Activated naive CD4-positive, alpha-beta T cell (primary cell): ENCODE measurements at places on chromosomes 13 and 19.

DNA sequence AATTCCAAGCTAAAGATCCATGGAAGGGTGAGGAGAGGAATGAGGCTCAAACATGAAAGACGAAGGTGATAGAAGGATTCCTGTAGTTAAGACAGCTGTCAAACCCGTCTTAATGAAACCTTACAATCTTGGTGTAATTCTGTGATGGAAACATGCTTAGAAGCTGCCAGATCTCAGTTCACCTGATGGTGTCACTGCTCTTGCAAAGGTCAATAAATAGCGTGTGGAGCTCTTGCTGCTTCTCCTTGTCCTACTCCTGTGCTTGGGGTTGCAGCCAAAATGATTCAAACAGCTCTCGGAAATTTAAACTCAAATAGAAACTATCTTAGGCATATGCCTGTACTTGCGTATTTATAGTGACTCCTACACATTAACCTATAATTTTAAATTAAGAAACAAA lies 1705.0 kb downstream of the OLFM4 start:
- DNase-seq: no peak

- no peak for DNase-seq
These were observed 6.7 kb upstream of the RANBP3 start for GRCh38 chr19:5984600-5984999.

DNA sequence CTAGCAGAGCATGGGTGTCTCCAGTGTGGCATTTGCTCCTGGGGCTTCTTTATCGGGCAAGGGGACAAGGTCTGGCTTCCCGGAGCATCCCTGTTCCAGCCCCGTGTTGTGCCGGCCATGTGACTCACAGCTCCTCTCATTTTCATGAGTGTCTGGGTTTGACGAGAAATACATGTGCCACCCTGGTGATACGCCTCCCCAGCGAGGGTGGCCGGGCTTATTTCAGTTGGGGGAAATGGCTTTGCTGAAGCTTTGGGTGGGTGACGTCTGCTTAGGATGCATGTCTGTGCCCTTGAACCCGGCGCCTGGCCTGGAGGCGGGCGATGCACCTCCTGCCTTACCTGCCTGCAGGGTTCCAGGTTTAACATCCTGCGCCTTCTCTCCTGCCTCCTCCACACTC lies 61.9 kb upstream of the LDLR start:
- DNase-seq: no peak

DNA sequence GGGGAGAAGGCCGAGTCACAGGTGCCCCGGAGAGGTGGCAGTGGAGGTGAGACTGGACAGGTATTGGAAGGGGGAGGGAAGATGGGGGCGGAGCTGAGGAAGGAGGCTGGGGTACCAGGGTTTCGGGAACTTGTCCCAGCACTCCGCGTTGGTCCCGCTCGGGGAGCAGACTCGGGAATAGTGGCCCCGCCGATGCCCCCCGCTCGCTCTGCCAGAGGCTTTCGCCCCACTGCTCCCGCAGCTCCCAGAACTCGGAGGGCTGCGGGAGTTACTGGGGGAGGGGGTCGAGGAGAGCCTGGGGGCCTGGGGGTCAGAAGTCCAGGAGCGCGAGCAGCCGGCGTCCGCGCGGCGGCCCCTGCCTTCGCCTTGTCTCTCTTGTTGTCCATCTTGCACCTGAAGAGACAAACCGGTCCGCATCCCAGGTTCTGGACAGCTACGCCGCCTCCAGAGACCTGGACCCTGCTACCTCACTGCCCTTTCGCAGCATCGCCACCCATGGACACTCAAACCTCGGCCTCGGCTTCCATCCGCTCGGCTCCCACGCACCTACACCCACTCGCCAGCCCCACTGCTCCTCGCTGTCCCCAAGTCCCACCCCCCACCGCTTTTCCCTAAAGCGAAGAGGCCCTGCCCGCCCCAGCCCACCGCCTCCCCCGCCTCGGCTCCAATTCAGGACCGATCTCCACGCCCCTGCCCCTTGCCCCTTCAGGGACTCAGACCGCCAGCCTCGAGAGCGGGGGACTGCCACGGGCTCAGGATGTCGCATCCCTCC lies 700 bp downstream of the PRR36 start:
- DNase-seq: no peak

DNA sequence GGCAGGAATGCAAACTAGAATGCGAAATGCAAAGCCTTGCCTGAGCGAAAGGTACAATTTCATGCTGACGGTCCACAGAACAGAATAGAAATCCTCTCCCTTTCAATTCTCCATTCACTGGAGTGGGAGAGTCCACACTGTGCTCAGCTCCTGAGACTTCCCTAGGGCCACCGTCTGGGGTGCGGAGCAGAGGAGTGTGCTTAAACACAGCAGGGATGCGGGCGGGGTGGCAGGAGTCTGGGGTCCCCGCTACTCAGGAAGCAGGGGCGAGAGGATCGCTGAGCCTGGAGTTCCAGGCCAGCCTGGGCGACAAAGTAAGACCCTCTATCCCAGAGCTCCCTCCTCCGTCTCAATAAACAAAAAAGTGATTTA lies 552 bp upstream of the ZNF816 start:
- no peak for DNase-seq

- no peak for DNase-seq
These were observed 26.6 kb upstream of the CALM3 start for GRCh38 chr19:46574533-46574932.

- DNase-seq: no peak
These were observed 1.3 kb downstream of the NECTIN2 start for GRCh38 chr19:44847144-44848035.

GRCh38 chr13:93183302-93183701 lies 43.3 kb upstream of the GPC6 start:
- DNase-seq: no peak

DNA sequence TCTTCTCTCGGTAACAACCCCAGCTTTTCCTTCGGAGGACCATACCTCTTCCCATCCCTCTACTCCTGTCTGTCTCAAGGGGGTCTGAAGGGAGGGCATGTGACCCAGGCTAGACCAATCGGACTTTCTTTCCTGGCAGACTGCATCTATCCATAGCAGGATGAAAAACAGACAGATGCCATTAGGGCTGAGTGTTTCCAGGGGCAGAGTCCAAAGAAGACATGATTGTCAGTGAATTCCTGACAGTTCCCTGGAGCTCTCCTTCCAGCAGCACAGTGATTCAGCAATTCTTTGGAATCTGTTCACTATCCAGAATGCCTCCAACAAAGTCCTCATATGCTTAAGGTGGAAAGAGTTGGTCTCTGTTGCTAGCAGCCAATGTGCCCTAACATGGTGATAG lies 189.8 kb downstream of the KCTD12 start:
- DNase-seq: no peak

DNA sequence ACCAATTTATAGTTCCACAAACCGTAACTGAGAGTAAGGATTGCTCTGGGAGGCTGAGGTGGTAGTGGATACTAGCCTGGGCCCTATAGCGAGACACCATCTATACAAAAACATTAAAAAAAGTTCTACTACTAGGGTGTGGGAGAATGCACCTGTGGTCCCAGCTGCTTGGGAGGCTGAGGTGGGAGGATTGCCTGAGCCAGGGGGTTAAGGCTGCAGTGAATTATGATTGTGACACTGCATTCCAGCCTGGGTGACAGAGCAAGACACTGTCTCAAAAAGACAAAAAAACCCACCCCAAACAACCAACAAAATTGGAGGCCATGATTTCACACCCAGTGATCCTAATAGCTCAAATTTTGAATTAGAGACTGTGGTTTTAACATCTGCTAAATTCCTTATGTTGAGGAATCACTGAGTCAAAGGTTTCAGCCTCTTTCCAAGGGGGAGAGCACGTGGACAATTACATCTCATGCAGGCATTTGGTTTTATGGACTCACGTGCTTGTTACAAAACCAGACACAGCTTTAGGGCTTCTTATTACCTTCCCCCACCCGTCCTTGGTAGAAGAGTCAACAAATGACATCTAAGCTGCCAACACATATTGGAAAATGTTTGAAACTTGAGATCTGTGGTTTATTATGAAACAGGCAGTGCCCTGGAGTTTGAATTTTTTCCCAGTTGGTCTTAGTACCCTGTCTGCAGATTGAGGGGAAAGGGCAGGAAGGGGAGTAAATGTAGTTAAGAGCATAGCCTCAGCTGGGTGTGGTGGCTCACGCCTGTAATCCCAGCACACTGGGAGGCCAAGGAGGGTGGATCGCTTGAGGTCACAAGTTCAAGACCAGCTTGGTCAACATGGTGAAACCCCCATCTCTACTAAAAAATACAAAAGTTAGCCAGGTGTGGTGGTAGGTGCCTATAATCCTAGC lies 18.5 kb downstream of the CYP2A6 start:
- DNase-seq: no peak

DNA sequence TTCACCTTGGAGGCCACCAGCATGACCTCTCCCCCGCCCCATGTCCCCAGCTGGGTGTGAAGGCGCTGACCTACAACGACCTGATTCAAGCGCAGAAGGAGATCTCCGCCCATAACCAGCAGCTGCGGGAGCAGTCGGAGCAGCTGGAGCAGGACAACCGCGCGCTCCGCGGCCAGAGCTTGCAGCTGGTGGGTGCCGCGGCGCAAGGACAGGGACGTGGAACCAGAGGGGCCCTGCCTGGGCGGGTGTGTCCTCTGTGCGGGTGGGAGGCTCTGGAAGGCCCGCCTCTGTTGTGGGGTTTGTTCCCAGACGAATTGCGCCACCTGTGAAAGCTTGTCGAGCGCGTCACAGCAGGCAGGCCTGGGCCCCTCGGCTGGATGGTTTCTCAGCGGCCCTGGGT lies 22.3 kb downstream of the PLEKHJ1 start:
- DNase-seq: no peak

DNA sequence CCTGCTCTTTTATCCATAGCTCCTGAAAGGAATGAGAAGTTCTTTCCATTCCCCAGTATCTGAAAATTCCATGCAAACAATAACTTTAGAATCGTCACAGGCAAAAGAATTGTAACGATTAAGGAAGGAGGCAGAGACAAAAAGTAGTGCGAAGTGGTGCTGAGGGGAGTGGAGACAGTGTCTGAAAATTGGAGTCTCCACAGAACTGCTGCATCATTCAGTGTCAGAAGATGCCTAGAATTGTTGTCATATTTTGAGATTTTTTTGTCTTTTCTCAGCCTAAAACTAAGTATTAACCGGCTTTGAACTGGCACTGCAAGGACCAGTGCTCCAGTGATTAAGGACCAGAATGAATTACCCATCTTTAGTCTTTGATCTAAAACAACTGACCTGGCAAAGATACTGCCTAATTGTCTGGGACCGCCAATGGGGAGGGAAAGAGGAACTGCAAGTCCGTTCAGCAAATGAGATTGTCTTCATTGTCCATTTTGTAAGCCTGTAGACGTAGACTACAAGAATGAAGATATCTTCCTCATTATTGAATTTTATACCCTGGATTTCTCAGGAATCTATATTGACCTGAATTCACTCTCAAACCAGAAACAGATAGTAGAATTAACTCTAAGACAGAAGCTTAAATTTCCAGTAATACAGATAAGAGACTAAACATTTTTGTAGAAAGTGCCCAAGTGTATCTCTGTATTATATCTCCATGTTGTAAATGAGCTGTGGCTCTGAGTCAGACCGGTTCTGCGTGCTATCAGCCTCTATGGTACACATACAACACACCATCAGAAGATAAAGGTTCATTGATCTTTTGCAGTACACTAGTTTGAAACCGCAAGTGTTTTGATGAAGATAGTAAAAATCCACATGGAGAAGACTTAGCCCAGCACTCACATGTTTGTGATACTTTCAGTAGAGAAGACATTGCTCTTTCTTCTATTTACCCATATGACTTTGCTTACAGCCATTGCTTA lies 293.2 kb downstream of the EFNB2 start:
- DNase-seq: no peak

GRCh38 chr13:44912278-44913016 lies 76.8 kb downstream of the NUFIP1 start:
- no peak for DNase-seq

- no peak for DNase-seq
These were observed 2494.9 kb upstream of the PCDH20 start for GRCh38 chr13:63910511-63910910.

DNA sequence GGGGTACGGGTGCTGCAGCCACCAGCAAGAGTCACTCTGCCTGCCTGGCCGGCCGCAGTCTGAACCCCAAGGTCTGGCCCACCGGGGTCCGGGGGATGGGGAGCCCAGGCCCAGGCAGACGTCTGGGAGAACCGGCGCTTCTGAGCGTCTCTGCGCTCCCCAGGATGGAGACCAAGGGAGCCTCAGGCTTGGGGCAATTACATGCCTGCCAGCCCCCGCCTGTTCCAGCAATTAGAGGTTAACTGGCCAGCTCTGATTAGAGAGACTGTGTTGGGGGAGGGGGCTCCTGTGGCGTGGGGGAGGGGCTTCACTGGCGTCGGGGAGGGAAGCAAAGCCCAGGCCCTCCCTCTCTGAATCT lies 11.9 kb downstream of the MEIS3 start:
- DNase-seq: no peak

- no peak for DNase-seq
These were observed 6.1 kb downstream of the DHRS12 start for GRCh38 chr13:51797664-51798488.

- no peak for DNase-seq
These were observed 814 bp downstream of the NBEA start for GRCh38 chr13:34942732-34943435.

DNA sequence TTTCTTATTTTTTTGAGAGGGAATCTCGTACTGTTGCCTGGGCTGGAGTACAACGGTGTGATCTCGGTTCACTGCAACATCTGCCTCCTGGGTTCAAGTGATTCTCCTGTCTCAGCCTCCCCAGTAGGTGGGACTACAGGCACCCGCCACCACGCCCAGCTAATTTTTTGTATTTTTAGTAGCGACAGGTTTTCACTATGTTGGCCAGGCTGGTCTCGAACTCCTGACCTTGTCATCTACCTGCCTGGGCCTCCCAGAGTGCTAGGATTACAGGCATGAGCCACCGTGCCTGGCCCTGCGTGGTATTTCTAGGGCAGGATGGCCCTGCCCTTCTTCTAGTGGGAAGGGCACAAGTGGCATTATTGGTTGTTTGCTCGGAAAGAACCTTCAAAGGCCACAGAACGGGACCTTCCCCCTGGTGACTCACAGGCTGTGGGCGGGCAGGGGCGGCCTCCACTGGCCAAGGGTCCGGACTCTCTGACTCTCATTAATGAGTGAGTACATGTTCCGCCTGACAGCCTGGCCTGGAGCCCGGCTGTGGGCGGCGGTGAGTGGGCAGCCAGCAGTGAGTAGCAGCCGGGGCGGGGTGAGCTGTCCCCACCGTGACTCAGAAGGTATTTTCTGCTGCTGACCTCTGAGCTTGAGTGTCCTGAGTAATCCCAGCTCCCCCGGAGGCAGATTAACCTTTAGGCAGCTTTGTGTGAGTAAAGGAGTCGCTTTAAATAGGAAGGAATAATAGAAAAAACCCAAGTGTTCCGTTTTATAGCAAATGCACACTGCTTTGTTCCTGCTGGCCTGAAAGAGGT lies 5.1 kb downstream of the DOT1L start:
- DNase-seq: no peak

GRCh38 chr13:43776006-43776405 lies 10.8 kb downstream of the ENOX1 start:
- DNase-seq: no peak

- DNase-seq: no peak
These were observed 9.9 kb downstream of the TNFRSF19 start for GRCh38 chr13:23579896-23580683.

GRCh38 chr19:54208784-54209057 lies 8.1 kb downstream of the RPS9 start:
- no peak for DNase-seq

- DNase-seq: no peak
These were observed 14.9 kb downstream of the COG3 start for GRCh38 chr13:45479661-45480060.
